ENCODE measurements at places on chromosomes 16 and 17.

DNA sequence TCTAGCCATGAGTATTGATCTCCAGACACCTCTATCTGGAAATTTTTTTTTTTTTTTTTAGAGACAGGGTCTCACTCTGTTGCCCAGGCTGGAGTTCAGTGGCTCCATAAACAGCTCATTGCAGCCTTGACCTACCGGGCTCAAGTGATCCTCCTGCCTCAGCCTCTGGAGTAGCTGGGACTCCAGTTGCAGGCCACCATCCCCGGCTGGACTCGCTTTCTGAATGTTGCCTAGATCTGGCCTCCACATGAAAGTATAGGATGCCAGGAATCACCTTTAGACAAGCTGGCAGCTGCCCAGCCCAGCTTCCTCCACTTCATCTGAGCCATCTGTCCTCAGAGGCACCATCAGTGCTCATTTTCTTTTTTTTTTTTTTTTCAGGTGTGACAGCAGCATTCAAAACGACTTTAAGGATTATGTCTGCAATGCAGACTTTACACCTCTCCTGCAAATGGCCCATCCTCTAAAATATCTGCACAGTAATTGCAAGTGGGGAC lies 6.4 kb upstream of the PRR14 start:
- DNase-seq, result no peak

DNA sequence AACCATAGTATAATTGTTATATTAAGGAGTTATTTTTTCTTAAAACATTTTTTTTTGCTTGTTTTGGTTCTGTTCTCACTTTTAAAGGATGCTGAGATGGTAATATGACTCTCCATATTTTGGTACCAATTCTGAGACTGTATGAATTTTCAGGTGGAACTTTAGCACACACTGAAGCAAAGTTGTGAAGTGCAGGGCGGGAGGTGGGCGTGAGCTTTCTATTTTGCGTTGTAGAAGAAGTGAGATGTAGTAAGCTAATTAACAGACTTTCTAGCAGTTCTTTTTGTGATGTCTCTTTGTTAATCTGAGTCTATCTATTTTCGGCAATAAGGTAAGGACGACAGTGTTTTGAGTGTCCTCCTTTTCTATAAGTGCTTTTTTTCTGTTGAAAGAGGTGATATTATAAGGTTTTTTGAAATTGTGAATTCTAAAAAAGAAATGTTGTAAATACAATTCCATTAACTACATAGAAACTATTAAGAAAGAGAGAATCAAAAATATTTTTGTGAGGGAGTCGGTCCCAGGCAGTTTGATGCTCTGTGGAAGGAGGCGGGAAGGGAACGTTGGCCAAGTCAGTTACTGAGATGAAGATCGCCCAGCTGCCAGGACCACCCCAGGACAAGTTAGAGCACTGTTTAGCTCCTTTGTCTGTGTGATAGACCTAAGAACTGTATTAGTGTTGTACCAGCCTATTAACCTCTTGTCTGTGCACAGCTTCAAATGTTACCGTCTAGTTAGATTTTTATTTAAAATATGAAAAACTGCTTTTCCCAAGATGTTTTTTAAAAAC lies 65.0 kb downstream of the CCDC182 start:
- no peak for DNase-seq

DNA sequence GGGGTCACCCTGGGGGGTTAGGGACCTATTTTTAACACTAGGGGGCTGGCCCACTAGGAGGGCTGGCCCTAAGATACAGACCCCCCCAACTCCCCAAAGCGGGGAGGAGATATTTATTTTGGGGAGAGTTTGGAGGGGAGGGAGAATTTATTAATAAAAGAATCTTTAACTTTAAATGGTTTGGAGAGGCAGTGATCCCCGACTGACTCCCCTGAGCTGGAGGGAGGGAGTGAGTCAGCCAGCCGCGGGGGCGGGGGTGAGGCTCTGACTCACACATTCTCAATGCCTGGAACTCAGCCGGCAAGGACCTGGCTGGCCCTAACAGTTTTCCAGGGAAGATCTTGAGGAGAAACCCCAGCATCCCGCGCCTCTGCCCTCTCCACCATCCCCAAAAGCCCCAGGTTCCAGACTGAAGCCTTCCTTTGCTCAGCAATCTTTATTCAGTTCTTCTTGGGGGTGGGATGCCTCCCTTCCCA lies 1.5 kb downstream of the HCFC1R1 start:
- DNase-seq, result peak; percentile 79

- DNase-seq, result no peak
Observed at GRCh38 chr17:50013079-50013478, 18.1 kb upstream of the DLX3 start.

DNA sequence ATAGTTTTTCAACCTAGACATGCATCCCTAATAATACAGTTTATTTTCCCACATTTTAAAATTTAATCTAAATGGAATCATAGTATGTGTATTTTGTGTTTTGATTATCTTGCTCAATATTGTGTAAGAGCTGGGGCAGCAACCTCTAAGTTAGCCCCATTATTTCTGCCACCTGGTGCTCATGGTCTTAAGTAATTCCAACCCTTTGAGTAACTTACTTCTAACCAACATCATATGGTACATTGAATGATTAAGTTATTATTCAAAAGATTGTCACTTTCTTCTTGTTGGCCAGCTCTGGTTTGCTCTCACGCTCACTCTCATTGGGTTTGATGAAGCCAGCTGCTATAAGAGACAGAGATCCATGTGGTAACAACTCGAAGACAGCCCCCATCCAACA lies 3.9 kb upstream of the KRTAP4-3 start:
- DNase-seq, result no peak

- no peak for DNase-seq
Observed at GRCh38 chr16:80623376-80623775, 82.6 kb downstream of the DYNLRB2 start.

DNA sequence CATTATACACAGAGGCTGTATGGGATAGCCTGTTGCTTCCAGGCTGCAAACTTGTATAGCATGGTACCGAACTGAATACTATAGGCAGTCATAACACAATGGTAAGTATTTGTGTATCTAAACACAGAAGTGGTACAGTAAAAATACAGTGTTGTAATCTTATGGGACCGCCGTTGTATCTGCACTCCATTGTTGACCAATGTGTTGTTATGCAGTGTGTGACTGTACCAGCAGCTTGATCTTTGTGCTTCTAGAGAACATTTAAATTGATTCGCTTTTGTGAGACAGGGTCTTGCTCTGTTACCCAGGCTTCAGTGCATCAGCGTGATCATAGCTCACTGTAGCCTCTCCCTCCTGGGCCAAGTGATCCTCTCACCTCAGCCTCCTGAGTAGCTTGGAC lies 31.5 kb downstream of the WWOX start:
- DNase-seq, result no peak

- DNase-seq, result no peak
Observed at GRCh38 chr16:29993903-29994599, 1.4 kb downstream of the HIRIP3 start.

DNA sequence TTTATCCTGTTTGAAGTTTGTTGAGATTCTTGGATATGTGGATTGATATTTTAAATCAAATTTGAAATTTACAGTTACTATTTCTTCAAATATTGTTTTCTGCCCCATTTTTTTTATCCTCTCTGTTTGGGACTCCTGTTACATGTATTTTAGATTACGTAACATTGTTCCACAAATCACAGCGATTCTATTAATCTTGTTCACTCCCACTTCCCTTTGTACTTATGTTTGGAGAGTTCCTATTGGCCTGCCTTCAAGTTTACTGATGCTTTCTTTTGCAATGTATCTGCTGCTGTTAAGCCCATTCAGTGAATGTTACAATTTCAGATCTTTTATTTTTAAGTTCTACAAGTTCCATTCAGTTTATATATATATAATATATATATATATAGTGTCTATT lies 288.3 kb upstream of the TNRC6C start:
- DNase-seq, result no peak

DNA sequence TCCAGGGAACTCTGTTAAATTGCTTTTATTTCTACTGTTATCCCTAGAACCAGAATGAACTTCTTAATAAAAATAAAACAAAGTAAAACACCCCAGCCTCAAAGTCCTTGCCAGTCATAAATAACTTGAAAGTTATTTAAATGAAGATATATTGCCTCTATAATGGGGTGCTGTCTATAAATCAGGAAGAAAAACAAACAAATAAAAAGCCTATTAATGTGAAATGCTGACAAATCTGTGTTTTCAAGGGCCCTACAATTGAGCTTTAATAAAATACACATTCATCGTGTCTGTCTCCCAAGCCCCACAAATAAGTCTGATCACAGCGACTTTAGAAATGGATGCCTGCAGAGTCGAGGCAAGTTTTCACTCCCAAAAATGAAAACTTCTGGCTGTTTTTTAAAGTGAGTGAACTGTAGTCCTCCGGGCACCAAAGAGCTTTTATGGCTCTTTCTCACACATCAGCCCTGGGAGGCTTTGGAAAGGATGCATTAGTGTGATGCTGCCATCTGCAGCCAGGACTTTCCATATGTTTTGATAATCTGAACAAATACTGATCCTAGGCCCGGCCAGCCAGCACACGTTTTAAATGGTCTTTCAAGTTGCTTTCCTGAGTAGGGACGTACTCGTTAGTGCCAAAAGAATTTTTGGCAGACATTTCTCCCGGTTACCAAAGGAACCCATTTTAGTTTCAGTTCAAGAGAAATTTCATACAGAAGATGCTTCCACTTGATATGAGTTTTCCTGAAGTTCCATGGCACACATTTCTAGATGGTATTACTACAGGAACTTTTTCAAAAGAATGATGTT lies 16.3 kb downstream of the NACA2 start:
- DNase-seq, result no peak

DNA sequence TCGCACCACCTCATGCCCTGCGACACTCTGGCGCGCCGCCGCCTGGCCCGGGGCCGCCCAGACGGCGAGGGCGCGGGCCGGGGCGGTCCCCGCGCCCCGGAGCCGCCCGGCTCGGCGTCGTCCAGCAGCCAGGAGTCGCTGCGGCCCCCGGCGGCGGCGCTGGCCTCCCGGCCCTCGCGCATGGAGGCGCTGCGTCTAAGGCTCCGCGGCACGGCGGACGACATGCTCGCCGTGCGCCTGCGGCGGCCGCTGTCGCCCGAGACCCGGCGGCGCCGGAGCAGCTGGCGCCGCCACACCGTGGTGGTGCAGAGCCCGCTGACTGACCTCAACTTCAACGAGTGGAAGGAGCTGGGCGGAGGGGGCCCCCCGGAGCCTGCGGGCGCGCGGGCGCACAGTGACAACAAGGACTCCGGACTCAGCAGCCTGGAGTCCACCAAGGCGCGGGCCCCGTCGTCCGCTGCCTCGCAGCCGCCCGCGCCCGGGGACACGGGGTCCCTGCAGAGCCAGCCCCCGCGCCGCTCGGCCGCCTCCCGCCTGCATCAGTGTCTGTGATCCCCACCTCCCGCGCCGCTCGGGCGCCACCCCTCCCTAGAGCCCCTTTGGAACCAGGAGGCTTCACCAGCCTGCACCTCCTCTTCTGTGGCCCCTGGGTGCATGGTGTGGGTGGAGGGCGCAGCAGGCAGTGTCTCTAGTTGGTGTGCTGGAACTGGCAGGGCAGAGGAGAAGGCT lies 82.3 kb downstream of the ARHGAP23 start:
- DNase-seq, result no peak

GRCh38 chr17:44636562-44636961 lies 19.7 kb upstream of the MEIOC start:
- no peak for DNase-seq

Data from stimulated activated CD8-positive, alpha-beta memory T cell treated with anti-CD3 and anti-CD28 coated beads, Interleukin-15, amount 100 ng/mL, for 1 hour (primary cell).